ENCODE measurements at places on chromosomes 12 and 14. TPM values are rescaled to one million over a fixed set of nuclear protein-coding genes. Genes with fewer than 3 reads are reported as not detected.

Gene WSCD2
- total RNA-seq = 3.3 TPM

Gene ZNF839
- 12.6 TPM for total RNA-seq

Gene INHBC
- total RNA-seq = not detected

Gene MORN3
- 2.8 TPM for total RNA-seq

Gene DDHD1
- 59.4 TPM for total RNA-seq

Gene TBX5
- not detected for total RNA-seq

Gene DNAI7
- total RNA-seq = 3.4 TPM

Gene IGFBP6
- 6.2 TPM for total RNA-seq

Gene EML1
- total RNA-seq = 137 TPM

Gene CACNA1C
- 21.4 TPM for total RNA-seq

Gene GPR162
- 61.3 TPM for total RNA-seq

Gene TAS2R14
- total RNA-seq = 11.4 TPM

Gene HCAR3
- 0.16 TPM for total RNA-seq

Gene TAS2R42
- not detected for total RNA-seq

Gene RILPL2
- total RNA-seq = 0.78 TPM

Gene OR5AU1
- not detected for total RNA-seq

Gene TSPAN19
- 0.16 TPM for total RNA-seq

Gene LRRC43
- total RNA-seq = 1.2 TPM

Gene GOLGA3
- 59.3 TPM for total RNA-seq

Gene TCL1B
- not detected for total RNA-seq

Gene RNF10
- total RNA-seq = 77.7 TPM

Gene SMCO2
- 0.78 TPM for total RNA-seq

Gene CLEC1B
- total RNA-seq = not detected

Gene CTSG
- not detected for total RNA-seq

Gene CIROP
- not detected for total RNA-seq

Gene SRP54
- total RNA-seq = 60.8 TPM

Gene CABP1
- total RNA-seq = 3.1 TPM

Gene RBP5
- total RNA-seq = not detected

Gene DAD1
- 72.5 TPM for total RNA-seq

Gene ARHGAP9
- total RNA-seq = 0.94 TPM

Gene CAND1
- total RNA-seq = 355 TPM

Gene PKP2
- total RNA-seq = 4.7 TPM

Gene ADAMTS20
- 0.47 TPM for total RNA-seq

Gene MMP14
- total RNA-seq = 8.3 TPM

Gene TCL1A
- 0.31 TPM for total RNA-seq

Gene TSPAN11
- 4.8 TPM for total RNA-seq

Gene CBLN3
- total RNA-seq = 0.47 TPM

Gene GZMB
- total RNA-seq = not detected

Gene LGR5
- total RNA-seq = not detected

Gene CMKLR1
- total RNA-seq = 1.7 TPM

Gene PACS2
- 75.8 TPM for total RNA-seq

Gene SMOC1
- total RNA-seq = 18.6 TPM

Gene ACIN1
- total RNA-seq = 67.8 TPM

Gene SLC24A4
- 0.31 TPM for total RNA-seq

Gene FSCB
- total RNA-seq = not detected
